Adipocyte (in vitro differentiated cells): ENCODE measurements at places on chromosomes 13 and 19.

DNA sequence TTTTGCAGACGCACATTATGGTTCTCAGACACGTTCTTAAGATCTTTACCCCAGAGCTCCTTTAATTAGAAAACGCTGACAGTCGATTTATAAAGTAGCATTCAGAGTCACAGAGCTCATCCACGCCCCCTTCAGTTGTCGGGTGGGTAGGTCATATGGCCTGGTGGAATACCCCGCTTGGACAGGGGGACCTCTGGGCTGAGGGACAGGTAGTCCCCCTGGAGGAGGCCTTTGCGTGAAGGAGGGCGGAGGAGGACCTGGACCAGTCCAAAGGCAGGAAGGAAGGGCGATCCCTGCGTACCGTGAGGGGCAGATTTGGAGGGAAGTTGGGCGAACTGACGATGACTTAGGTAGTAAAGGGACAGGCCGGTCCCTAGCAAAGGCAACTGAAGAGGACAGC lies 20.5 kb downstream of the VASP start:
- no peak for DNase-seq

- DNase-seq: no peak
These were observed 1.3 kb downstream of the ADPRHL1 start for GRCh38 chr13:113451951-113452421.

DNA sequence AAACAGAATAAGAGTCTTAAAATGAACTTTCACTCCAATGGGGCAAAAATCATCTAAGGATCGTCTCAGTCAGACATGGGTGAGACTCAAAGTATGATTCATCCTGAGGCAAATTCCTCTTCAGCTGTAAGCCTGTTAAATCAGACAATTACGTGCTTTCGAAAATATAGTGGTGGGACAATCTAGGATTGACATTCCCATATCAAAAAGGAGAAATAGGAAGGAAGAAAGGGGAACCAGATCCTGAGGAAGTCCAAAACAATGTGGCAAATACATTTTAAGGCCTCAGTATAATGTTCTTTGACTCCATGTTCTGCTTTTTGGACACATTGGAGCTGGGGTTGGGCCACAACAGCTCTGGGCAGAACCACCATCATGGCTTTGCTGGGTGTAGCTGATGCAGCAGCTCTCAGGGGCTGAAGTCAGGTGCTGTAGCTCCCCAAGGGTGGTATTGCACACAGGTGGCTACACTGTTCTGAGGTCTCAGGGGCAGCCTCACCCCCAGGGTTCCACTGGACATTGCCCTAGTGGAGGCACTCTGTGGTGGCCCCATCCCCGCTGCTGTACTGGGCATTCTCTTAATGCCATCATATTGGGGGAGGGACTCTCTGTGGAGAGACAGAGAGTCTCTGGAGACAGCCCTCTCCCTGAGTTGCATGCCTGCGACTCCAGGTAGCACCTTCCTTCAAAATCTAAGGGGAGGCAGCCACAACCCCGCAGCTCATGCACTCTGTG lies 5.7 kb upstream of the FPR3 start:
- DNase-seq: no peak

- no peak for DNase-seq
These were observed 1937.3 kb downstream of the OLFM4 start for GRCh38 chr13:54965881-54966280.

DNA sequence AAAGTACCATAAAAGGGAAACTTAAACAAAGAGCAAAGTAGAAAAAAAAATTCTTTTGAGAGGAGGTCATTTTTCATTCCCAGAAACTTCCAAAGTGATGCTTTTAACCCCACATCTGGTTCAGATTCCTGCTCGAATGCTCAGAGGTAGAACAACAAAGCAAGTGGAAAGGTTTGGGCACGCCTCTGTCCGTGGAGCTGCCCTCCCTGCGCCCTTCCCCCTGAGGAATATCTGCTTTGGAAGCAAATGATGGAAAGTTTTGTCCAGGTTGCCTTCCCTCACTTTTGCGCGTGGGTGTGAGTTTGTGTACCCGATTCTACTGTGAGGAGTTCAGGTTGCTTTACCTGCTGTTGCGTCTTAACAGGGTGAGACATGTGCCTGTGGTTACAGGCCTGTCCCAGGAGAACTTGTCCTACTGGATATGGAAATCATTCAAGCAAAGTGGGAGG lies 110.2 kb downstream of the KLF5 start:
- peak; percentile 30 for DNase-seq

DNA sequence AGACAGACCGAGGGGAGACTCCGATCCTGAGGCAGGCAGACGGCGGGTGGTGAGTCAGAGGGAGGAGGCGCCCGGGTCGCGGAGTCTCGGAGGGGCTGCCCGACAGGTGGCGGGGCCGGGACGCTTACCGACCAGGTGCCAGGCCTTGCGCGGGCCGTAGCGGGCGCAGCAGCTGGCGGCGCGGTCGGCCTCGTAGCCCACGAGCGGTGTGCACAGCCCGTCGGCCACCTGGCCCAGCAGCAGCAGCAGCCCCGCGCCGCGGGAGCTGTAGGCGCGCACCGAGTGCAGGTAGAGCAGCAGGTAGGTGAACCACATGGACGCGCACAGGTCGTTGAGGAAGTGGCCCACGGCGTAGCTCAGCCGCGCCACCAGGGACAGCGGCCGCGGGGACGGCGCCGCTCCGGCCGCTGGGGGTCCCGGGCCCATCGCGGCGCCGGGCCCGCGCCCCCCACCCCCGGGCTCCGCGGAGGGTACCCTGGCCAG lies 367 bp downstream of the MFSD12 start:
- DNase-seq: peak; percentile 75

DNA sequence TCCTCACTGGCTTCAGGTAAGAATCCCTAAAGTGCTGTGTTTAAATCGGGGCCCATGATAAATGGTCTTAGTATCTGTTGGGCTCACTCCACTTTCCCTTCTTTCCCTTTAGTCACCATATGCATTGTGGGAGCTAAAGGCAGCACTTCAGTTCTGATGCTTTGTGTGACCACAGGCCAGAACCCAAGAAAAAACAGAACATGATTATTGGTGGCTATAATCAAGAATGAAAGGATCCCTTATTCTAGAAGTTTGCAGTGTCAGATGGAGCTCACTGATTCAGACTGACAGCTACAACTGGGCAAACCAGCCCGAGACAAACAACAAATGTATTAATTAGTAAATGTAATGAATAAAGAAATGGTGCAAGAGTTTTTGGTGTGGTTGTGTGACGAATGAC lies 57.3 kb upstream of the POMP start:
- DNase-seq: no peak

GRCh38 chr13:29508130-29508875 lies 87.2 kb downstream of the SLC7A1 start:
- DNase-seq: peak; percentile 88

DNA sequence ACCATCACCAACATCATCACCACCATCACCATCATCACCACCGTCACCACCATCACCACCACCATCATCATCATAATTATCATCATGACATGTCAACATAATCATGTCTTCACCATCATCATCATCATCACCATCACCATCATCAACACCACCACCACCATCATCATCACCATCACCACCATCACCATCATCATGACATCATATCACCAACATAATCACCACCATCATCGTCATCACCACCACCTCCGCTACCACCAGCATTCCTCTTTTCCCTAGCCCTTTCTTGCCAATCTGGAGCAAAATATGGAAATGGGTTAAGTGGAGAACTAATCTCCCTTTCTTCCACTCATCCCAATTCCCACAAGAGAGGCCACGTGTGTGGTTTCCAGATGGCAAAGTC lies 1.1 kb upstream of the TTYH1 start:
- no peak for DNase-seq

DNA sequence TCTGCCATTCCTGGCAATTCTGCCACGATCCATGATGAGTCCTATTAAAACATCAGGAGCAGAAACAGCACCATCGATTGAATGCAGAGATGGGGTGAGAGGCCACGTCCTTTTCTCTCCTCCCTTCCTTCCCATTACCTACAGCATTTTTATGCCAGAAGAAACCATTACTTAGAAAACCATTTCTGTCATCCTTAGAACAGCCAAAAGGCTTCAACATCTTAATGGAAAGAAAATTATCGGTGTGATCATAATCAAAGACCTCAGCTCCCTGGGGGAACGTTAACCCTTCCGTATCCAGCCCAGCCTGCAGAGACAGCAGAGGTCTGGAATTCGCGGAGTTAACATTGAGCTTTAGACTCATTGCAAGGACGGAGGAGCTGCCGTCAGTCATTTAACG lies 56.0 kb upstream of the SIAH3 start:
- DNase-seq: no peak

- peak; percentile 43 for DNase-seq
These were observed 539 bp downstream of the PLD3 start for GRCh38 chr19:40348961-40349507.

GRCh38 chr13:85497652-85498051 lies 301.6 kb downstream of the SLITRK6 start:
- DNase-seq: peak; percentile 85

- DNase-seq: no peak
These were observed 67.8 kb downstream of the SUCLA2 start for GRCh38 chr13:47932950-47933923.

DNA sequence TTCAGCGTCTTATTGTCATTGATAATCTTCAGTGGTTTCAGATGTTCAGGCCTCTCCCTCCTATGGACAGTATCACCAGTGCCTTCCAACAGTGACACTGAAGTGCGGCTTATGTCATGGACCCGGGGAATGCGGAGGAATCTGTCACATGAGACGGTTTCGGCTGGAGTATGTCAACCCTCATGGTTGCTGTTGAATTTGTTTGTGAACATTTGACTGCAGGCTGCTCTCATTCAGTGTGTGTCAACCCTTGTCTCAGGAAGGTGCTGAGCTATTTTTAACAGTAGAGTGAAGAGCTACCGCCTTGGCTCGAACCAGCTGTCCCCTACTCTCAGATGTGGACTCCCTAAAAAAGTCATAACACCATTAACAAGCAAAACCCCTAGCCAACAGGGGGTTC lies 138.8 kb upstream of the RNF113B start:
- DNase-seq: no peak

- no peak for DNase-seq
These were observed 9.7 kb downstream of the SIGLEC8 start for GRCh38 chr19:51448411-51449016.

DNA sequence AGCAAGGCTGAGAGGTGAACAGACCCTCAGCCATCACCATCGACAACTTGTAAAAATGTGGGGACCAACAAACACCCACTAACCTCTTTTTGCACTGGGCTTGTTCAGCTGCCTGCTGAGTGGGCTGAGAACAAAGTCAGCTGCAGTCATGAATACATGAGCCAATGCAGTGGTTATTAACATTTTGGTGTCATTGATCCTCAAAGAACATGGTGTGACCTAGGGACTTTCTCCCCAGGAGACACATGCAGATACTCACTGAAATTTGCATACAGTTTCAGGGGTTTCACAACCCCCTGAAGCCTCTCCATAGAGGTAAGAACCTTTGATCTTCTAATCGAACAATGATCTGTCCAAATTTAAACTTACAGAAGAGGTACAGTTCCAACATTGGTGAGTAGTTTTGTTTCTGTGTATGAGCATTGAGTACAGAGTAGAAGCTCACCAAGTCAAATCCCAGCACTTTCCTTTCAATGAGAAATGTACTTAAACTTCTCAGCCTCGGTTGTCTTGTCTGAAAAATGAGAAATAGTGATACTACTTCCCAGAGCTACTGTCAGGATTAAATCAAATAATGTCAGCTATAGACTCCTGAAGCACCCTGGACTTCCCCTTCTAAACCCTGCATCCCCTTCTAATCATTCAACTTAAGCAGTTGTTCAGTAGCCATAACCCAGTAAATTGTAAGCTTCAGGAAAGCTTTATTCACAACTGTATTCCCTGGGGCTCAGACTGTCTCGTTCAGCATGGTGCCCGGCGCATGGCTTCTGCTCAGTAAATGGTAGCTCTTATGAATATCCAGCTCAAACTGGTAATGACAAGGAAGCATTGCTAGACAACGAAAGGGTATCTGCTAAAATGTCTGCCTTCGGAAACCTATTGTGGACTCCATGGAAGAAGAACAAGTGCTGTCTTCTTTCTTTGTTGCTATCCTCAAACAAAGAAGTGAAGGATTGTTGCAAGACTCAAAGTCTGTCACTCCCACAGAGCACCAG lies 148.7 kb downstream of the FOXO1 start:
- no peak for DNase-seq

DNA sequence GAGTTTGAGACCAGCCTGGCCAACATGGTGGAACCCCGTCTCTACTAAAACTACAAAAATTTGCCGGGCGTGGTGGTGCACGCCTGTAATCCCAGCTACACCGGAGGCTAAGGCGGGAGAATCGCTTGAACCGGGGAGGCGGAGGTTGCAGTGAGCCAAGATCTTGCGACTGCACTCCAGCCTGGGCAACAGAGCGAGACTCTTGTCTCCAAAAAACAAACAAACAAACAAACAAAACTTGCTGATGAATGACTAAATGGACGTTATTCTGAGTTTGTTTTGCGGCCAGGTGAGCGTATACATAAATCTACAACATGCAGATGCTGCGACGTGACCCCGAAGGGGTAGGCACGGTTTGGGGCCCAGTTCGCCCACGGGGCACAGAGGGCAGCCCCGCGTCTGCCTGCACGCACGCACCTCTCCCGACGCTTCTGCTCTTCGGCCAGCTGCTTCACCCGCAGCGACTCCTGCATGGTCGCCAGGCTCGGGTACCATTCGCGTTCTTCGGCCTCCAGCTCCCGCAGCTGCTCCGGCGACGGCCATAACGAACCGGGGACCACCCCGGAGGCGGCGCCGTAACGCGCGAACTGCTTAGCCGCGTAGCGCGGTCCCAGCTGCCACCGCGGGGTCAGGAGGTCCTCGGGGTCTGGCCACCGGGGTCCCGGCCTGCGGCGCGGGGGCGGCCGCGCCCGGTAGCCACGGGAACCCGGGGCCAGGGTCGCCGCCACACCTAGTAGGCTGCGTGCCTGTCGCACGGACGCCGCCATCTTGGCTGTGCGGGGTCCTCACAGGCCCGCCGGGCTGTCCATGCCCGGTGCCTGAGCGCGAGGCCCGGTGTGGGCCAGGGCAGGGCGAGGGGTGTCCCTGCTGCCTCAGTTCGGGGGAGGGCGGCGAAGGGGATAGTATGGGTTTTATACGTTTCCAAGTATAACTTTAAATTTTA lies at the start of gene GADD45GIP1:
GADD45GIP1 (minus strand) TSS at position 778 of the 943 bp plus-strand sequence; CDS start at position 767, 11 bp downstream.
- peak; percentile 87 for DNase-seq

DNA sequence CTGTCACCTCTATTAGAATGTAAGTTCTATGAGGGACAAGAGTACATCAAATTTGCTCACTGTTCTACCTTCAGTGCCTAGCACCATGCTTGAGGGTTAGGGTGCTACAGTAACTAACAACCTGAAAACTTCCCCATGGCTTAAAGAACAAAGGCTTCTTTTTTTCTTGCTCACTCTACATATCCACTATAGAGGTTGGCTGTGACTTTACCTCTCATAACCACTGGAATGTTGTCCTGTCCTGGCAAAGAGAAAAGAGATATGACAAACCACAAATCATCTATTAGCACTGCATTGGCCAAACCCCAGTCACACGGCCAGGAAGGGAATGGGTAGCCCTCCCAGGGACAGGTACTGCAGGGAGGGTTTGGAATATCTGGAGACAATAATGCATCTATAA lies 23.2 kb upstream of the ACOD1 start:
- DNase-seq: no peak

GRCh38 chr13:47723898-47724297 lies 277.2 kb downstream of the SUCLA2 start:
- no peak for DNase-seq
